ENCODE measurements at places on chromosomes 16 and 17. TPM values are rescaled to one million over a fixed set of nuclear protein-coding genes. Genes with fewer than 3 reads are reported as not detected.
A peak's percentile ranks its signal among the peaks of the same experiment; 100 is the strongest.

Gene NPIPB6
- 4.6 TPM for total RNA-seq

Gene COL1A1
- 0.67 TPM for total RNA-seq

Gene CCDC40
- total RNA-seq = 0.20 TPM

Gene NACA2
- not detected for total RNA-seq

Gene DRC3
- not detected for total RNA-seq

Gene DOC2A
- not detected for total RNA-seq

DNA sequence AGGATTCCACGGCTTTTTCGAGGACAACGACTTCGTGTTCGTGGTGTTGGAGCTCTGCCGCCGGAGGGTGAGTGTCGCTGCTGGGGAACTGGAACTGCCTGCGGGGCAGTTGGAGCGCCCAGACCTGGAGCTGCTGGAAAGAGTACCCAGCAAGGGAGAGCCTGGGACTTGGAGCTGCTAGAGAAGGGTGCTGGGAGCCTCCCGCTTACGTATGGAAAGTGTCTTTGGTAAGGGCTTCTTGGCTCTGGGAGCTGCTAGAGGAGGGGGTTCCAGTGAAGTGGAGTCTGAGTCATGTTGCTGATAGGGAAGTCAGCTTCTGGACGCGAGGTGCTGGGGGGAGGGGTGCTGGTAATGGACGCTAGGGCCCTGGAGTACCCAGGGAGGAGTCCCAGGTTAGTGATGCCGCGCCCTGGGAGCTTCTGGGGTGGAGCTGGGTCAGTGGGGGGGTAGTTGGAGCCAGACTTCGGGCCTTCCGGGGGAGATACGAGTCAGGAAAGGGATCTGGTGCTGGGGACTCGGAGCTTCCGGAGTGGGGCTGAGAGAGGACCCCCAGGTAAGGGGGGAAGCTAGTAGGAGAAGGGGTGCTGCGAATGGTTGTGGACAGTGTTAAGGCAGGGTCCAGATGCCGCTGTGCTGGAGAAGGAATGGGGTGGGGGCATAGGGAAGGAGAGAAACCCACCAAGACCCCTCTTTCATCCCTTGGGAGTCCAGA is 741 bp downstream of the PLK1 start:
- H3K4me1 ChIP-seq = peaks cover 29% of the 10 kb centered on the region
- peak; percentile 51 for DNase-seq
- peak overlapping the region; percentile 97 for H3K4me3 ChIP-seq
- H3K27ac ChIP-seq = peak overlapping the region; percentile 83

GRCh38 chr16:89097392-89097772 is 3.7 kb downstream of the ACSF3 start:
- no peaks in the 10 kb centered on the region for H3K27me3 ChIP-seq
- peaks cover 84% of the 10 kb centered on the region for H3K4me1 ChIP-seq
- H3K27ac ChIP-seq = peak overlapping the region; percentile 99
- DNase-seq = no peak
- H3K4me3 ChIP-seq = peak overlapping the region; percentile 93

- peaks cover 33% of the 10 kb centered on the region for H3K36me3 ChIP-seq
- no peaks in the 10 kb centered on the region for H3K27me3 ChIP-seq
- H3K4me3 ChIP-seq = peak overlapping the region; percentile 84
- peak overlapping the region; percentile 94 for H3K27ac ChIP-seq
- peak; percentile 72 for DNase-seq
- peaks cover 38% of the 10 kb centered on the region for H3K4me1 ChIP-seq
Measured at GRCh38 chr17:63696381-63696961, 3.5 kb downstream of the LIMD2 start.

DNA sequence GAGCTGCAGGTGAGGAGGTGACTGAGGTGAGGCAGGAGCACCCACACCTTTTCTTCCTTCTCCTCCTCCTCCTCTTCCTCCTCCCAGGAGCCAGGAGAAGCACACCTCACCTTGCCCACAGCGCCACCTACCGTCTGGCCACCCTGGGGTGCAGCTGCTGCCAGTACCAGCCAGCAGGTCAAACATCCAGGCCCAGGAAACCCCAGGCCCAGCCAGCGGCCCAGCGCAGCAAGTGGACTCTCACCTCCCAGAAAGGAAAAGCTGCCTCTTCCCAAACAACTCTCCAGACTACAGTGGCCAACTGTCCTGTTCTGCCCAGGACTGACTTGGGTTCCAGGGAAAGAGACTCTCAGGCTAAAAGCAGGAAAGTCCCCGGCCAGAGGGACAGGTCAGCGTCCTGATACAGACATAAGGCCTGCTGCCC is 22.7 kb downstream of the PEMT start:
- no peak overlapping the region for H3K4me3 ChIP-seq
- peak; percentile 74 for DNase-seq
- no peaks in the 10 kb centered on the region for H3K4me1 ChIP-seq
- H3K36me3 ChIP-seq = no peaks in the 10 kb centered on the region

DNA sequence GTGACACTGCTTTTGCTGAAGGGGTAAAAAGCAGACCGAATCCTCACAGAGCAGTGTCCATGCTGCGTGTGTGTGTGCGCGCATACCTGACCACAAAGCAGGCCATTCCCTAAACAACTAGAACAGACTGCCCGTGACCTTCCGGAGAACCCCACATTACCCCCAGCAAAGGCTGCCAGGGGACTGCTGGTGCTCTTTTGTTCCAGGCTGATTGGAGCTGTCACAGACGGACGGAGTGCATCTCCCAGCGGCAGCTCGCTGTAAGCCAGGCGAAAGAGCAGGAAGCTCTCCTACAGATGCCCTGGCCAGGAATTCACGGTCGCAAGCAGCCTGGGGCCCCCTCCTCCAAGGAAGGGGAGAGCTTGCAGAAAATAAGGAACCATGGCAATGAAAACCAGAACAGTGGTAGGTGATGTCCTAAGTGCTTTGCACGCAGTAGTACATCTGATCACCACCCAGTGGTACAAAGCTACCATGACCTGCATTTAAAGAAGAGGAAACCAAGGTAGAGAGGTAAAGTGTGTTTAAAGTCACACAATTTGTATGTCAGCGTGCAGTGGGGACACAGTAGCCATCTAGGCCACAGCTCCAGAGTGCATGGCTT is 153.4 kb upstream of the DYNLRB2 start:
- no peak overlapping the region for H3K27ac ChIP-seq
- DNase-seq = no peak
- peaks cover 20% of the 10 kb centered on the region for H3K27me3 ChIP-seq
- no peaks in the 10 kb centered on the region for H3K36me3 ChIP-seq
- H3K4me3 ChIP-seq = no peak overlapping the region
- H3K4me1 ChIP-seq = no peaks in the 10 kb centered on the region

DNA sequence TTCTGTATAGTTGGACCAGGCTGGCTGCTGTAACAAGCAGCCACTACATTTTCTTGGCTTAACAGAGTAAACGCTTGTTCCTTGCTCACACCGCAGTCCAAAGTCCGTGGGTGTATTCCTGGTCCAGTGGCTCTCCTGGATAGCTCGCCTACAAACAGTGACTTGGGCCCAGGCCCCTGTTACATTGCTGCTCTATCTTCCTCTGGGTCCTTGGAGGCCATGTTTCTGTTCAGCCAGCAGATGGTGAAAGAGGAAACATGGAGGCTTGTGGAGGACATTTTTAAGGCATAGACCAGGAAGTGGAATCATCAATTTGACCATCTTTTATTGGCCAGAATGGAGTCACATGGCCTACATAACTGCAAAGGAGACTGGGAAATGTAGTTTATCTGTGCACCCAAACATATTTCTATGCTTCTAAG is 55.1 kb downstream of the ATP2C2 start:
- no peak for DNase-seq
- no peaks in the 10 kb centered on the region for H3K36me3 ChIP-seq
- H3K4me1 ChIP-seq = peaks cover 7% of the 10 kb centered on the region
- no peak overlapping the region for H3K4me3 ChIP-seq
- peaks cover 5% of the 10 kb centered on the region for H3K27me3 ChIP-seq

DNA sequence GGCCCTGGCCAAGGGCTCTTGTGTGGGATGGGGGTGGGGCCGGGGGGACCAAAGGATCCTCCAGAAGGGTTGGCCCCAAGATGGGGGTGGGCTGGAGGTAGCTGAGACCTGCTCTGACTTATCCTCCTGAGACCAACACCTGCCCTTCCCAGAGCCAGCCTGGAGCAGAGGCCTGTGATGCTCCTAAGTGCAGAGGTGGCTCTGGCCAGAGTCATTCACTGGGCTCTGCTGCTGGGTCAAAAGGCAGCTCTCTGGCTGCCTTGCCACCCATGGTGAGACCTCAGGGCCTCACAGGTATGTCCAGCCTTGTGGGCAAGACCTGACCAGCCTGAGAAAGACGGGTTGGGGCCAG is 393 bp downstream of the SERPINF2 start:
- H3K4me3 ChIP-seq = no peak overlapping the region
- DNase-seq = no peak
- no peaks in the 10 kb centered on the region for H3K27me3 ChIP-seq
- no peaks in the 10 kb centered on the region for H3K4me1 ChIP-seq
- H3K36me3 ChIP-seq = no peaks in the 10 kb centered on the region

DNA sequence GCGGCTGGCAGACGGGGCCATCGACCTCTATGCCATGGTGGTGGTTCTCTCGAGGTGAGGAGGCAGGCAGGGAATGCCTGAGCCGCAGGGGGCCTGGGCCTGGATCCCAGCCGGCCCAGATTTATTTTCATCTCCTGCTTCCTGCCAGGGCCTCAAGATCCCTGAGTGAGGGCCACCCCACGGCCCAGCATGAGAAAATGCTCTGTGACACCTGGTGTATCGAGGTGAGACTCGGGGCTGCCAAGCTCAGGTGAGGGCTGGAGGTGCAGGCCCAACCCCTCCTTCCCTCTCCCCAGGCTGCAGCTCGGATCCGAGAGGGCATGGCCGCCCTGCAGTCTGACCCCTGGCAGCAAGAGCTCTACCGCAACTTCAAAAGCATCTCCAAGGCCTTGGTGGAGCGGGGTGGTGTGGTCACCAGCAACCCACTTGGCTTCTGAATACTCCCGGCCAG is 4.9 kb downstream of the ACADVL start:
- no peaks in the 10 kb centered on the region for H3K27me3 ChIP-seq
- DNase-seq = no peak
- H3K36me3 ChIP-seq = peaks cover 21% of the 10 kb centered on the region
- H3K4me1 ChIP-seq = peaks cover 15% of the 10 kb centered on the region

DNA sequence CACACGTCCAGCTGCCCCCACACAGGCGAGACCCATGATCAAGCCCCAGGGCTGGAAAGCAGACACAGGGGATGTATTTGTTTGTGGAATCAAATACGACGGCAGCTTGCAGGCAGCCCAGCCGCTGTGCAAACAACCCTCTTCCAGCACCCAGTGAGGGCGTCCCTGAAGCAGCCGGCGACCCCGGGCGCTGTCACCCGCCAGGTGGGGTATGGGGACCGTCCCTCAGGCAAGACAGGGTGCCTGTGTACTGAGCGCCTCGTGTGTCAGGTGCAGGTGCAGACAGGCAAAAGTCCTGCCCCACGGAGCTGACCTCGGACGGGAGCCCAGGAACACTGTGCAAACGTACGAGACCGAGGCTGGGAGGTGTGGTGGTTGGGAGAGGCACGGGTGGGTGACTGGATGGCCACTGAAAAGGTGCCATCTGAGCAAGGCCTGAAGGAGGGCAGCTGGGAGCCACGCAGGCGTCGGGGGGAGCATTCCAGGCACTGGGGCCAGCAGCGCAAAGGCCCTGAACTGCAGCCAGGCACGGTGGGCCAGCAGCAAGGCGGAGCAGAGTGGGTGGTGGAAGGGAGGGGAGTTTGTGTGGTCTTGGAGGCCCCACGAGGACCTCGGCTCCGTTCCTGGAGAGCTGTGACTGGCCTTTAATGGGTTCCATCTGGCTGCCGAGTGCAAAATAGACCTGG is 48.5 kb downstream of the CBFA2T3 start:
- no peak for DNase-seq
- H3K27me3 ChIP-seq = no peaks in the 10 kb centered on the region
- H3K27ac ChIP-seq = no peak overlapping the region
- no peaks in the 10 kb centered on the region for H3K36me3 ChIP-seq
- H3K4me1 ChIP-seq = no peaks in the 10 kb centered on the region
- H3K4me3 ChIP-seq = no peak overlapping the region

DNA sequence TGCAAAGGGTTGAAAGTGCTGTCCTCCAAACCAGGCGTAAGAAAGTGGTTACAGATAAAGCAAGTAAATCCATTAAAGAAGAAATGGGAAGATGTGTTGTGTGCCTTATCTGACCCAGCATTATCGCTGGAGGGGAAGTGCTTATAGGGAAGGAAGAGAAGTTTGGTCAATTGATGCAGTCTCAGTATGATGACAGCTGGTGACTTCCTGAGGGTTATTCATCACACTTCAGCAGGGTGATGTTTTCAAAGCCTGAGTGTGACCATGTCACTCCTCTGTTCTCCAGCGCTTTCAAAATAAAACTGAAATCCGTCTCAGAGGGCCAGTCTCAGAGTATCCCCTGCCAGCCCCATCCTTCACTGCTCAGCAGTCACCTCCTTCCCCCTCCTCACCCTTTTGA is 505.4 kb upstream of the RBFOX1 start:
- DNase-seq = no peak
- no peaks in the 10 kb centered on the region for H3K27me3 ChIP-seq
- no peaks in the 10 kb centered on the region for H3K36me3 ChIP-seq
- H3K4me3 ChIP-seq = no peak overlapping the region

- H3K4me1 ChIP-seq = no peaks in the 10 kb centered on the region
- H3K4me3 ChIP-seq = no peak overlapping the region
- H3K36me3 ChIP-seq = no peaks in the 10 kb centered on the region
- DNase-seq = no peak
- H3K27ac ChIP-seq = no peak overlapping the region
- peaks cover 70% of the 10 kb centered on the region for H3K27me3 ChIP-seq
Measured at GRCh38 chr17:34222722-34223497, 32.2 kb upstream of the CCL2 start.

- H3K4me3 ChIP-seq = no peak overlapping the region
- H3K36me3 ChIP-seq = no peaks in the 10 kb centered on the region
- H3K27me3 ChIP-seq = peaks cover 14% of the 10 kb centered on the region
- H3K27ac ChIP-seq = no peak overlapping the region
Measured at GRCh38 chr17:7173687-7174602, 5.2 kb downstream of the ASGR1 start.

- peaks cover 23% of the 10 kb centered on the region for H3K4me1 ChIP-seq
- H3K36me3 ChIP-seq = peaks cover 9% of the 10 kb centered on the region
- no peak overlapping the region for H3K4me3 ChIP-seq
- no peak for DNase-seq
- peaks cover 30% of the 10 kb centered on the region for H3K27me3 ChIP-seq
Measured at GRCh38 chr17:50280068-50280467, 5.8 kb downstream of the TMEM92 start.

DNA sequence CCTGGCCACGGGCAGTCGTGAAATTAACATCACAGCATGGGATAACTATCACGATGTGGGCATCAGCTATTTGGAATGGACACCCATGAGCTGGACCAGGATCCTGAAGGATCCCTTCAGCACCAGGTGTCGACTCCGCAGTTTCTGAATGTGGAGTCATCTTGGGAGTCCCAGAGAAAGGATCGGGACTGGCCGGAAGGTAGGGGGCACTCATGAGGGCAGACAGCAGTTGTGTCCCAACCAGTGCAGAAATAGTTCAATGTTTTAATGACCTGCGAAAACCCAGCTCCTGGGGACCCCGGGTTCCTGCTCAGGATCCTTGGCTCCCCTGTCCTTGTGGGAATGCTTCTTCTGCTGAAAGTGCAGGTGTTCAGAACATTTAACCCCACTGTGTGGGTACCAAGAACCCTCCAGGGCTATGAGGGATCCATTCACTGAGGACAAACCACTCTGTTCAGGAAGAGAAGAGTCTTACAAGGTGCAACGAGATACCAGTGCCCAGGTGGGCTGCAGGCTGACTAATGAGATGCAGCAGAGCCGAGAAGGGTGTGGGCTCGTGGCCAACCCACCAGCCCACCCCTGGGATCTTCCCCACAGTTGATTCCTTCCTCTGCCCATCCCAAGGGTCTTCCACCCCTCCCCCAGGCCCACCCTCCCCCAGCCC is 154.8 kb downstream of the SALL1 start:
- no peak overlapping the region for H3K4me3 ChIP-seq
- DNase-seq = no peak
- no peaks in the 10 kb centered on the region for H3K36me3 ChIP-seq
- H3K27ac ChIP-seq = no peak overlapping the region

Measured in activated CD8-positive, alpha-beta memory T cell treated with anti-CD3 and anti-CD28 coated beads, Interleukin-2, amount 10 ng/mL, durations not matched to agents 7 days and 5 days (primary cell).